ENCODE measurements at places on chromosomes 2 and 18.

GRCh38 chr18:22171258-22172119 is 2.1 kb downstream of the GATA6 start:
- DNase-seq: no peak

DNA sequence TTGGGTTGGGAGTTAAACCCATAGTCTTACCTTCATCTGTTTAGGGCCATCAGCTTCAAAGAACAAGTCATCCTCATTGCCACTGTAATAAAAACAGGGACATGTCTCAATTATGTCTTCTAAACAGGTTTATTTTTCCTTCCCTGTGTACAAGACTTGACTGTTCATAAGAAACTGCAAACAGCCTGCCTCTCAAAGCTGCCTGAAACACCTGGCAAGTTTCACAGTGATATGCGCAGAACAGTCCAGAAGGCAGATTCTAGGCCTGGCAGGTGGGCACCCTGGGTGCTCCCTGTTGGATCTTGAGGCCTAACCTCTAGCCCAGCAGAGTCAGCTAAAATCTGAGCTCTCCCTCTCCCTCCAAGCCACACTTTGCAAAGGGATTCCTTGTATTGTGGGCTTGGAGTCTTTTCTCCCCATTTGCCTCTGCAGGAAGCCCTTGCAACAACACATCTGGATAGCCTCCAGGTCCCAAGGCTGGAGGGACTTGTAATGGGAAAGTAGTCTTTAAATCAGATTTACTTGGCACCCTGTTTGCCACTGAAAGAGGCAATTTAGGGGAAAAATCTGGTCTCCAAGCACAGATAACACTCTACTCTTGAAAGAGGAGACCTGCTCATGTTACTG is 930 bp downstream of the IL1B start:
- no peak for DNase-seq

DNA sequence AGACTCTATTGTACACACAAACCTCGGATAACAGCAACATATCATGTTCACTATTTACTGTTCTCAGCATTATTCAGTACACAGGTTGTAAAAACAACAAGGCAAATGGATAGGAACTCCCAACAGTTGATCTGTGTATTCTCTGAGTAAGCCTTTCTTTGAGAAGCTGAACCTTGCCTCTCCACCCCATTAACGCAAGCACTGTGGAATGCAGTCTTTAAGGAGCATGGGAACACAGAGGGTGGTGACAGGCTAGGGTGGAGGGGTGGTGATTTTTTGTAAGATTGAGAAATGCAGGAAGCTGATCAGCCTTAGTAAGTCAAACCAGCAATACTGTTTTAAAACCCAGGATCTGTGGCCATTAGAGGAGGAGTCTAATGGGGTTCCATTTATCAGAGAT is 19.6 kb upstream of the SERPINB11 start:
- DNase-seq: no peak

- no peak for DNase-seq
Observed at GRCh38 chr2:122988395-122989221, 1036.5 kb upstream of the CNTNAP5 start.

GRCh38 chr2:238852206-238852869 is 4.5 kb downstream of the TWIST2 start:
- DNase-seq: no peak

Data from suppressor macrophage (primary cell).